ENCODE measurements at places on chromosomes 4 and X.
A peak's percentile ranks its signal among the peaks of the same experiment; 100 is the strongest.

DNA sequence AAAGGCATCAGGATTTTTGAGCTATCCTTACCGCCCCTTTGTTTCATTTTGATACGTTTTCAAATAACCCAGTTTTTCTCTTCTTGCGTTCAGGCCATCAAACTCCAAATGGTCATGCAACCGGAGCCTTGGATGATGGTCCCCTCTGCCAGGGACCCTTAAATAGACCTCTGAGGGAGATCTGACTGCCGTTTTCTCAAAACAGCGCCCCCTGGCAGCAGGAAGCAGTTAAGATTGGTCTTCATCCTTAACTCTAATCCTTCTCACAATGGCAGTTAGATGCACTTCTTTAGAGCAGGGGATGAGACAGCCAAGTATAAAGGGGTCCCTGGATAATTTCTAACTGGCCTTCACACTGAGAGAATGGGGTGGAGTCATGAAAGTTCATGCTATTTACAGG is 525.0 kb upstream of the SPANXN1 start:
- DNase-seq = no peak

- no peak for DNase-seq
These were observed 170.4 kb upstream of the HS3ST1 start for GRCh38 chr4:11599064-11599463.

DNA sequence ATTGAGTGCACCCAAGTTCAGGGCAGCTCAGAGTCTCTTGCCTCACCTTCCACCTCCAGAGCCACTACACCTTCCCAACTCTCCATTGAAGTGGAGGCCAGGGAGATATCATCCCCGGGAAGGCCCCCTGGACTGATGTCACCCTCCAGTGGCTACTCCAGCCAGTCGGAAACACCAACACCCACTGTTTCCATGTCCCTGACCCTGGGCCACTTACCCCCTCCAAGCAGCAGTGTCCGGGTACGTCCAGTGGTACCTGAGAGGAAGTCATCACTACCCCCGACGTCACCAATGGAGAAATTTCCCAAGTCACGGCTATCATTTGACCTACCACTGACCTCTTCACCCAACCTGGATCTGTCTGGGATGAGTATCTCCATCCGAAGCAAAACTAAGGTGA is 7.8 kb upstream of the RTL5 start:
- DNase-seq = no peak

GRCh38 chrX:99301990-99302389 is 1108.1 kb downstream of the PCDH19 start:
- no peak for DNase-seq

DNA sequence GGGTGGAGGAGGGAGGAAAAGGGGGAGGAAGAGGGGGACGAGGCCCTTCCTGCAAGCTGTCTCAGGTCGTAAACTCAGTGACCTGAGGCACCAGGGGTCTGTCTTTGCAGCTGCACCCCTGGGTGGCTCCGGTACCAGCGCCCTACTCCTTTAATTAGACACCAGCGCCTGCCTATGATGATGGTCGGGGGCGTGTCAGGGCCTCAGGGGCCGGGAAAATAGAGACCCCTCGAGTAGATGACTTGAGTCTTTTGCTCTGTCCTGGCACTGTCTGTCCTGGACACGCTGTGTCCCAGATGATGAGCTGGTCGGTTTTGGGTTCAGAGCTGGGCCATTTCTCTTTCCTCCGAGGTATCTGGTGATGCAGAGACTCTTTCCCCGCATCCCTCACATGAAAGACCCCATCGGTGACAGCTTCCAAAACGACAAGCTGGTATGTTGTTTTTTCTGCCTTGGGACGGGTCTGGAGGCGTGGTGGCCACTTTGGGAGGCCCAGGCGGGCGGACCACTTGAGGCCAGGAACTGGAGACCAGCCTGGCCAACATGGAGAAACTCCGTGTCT is 11.2 kb downstream of the SLC25A6 start:
- DNase-seq = no peak

- DNase-seq = no peak
These were observed 531.0 kb downstream of the SMARCA1 start for GRCh38 chrX:128992107-128992971.

DNA sequence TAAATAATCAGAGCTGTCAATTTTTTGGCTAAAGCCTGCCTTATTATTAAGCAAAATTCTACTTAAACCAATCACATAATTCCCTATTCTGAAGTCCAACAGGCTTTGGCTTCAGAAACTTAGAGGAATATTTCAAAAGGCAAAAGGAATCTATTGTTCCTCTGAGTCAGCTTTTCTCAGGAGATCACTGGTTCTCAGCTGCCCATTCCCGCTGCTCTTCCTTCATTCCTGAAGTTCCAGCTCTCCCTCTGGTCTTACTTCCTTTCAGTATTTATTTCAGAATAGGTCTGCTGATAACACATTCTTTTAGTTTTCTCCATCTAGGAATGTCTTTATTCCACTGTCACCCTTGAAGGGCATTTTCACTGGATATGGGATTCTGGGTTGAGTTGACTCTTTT is 133.7 kb downstream of the SOWAHB start:
- peak; percentile 76 for DNase-seq

DNA sequence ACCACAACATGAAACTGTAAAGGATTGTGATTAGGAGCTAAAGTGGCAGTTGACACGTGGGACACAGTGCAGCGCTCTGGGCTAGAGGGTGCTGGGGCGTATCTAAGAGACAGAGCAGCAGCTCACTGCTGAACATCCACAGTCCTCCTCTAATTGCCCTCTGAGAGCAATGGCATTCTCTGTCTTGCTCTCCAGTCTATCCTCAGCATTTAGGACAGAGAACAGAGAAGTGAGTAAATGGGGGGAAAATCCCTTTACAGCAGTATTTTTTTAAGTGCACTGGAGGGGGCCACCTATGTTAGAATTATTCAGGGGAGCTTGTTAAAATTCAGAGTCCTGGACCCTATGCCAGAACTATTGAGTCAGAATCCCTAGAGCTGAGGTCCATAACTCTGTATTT is 4.2 kb upstream of the TMEM154 start:
- no peak for DNase-seq

DNA sequence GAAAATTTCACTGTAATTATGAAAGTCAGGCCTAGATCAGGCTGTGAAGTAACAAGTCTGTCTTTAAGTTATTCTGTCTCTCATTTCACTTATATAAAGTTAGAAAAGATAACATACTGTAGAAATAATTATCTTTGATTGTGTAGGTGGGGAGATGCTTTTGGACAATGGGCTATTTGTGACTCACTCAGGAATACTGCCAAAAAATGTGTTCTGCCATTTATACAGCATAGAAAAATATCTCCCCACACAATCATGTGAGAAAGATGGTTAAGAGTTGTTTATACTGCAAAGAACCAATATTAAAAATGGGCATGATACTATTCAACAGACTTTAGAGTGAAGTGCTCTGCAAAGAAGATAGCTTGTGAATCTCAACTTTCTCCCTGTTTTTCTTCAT is 95.0 kb upstream of the GABRA2 start:
- no peak for DNase-seq

- no peak for DNase-seq
These were observed 163.3 kb upstream of the USP38 start for GRCh38 chr4:143021384-143021783.

- no peak for DNase-seq
These were observed at the start of gene SOWAHB for GRCh38 chr4:76897536-76898384. TSS of gene SOWAHB (minus strand) at chr4:76898144. CDS start at chr4:76897849, 295 bp downstream.

DNA sequence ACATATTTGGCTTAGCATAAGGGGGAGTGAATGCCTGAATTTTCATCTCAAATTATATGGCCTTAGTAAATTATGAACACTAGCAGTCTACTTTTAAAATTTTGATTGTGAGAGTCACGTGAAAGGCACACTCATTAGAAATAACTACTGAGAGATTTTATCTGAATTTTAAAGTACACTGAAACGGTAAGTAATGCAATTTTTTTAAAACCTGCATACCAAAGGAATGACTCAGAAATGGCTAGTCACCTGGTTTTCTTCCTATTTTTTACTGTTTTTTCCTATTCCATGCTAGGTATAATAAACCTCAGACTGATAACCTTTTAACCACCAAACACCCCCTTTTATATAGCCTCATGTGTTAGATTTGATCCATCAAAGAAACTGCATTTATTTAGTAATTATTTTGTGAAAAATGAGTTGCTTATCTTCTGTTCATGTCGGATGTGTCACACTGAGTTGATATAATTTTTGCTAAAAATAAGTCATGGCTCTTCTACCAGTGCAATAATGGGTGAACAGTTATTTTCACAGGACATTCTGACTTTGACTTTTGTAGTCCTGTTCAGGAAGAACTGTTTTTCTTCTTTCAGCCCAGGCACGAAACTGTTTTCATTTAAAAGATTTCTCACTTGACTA is 40.4 kb downstream of the CPEB2 start:
- DNase-seq = no peak

GRCh38 chr4:125322366-125322730 is 7.6 kb downstream of the FAT4 start:
- DNase-seq = no peak

DNA sequence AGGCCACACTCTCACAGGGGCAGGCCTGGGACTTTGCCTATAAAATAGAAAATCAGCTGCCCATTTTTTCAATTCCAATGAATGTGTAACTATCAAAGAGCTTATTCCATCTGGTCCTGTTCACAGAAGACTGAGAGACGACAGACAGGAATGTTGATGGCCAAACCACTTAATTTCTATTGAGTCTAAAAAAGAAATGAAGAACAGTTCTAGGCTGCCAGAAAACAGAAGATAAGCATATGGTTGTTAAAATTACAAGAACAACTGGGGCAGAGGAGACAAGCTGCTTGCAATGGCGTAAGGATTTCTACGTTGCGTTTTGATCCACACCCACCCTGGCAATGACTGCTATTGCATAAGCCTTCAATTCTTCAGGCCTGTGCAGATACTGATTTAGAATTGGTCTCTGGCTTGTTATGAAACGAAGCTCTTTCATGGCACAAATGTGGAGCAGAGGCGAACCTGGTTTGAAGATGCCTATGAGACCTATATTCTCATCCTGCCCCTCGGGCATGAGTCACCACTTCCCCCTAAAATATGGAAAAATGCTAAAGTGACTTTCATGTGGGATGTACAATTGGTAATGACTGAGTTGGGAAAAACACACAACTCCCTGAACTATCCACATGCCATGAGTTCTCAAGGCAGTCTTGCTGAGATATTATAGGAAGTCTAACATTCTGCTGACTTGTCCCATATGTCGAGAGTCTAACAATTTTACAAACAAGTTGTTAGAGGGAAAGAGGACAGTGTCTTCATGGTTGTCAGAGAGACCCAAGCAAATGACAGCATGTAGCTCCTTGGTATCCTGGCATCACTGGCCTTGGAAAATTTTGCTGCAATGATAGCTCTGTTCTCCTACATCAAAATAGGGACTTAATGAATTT is 37.9 kb upstream of the SORBS2 start:
- DNase-seq = peak; percentile 76

DNA sequence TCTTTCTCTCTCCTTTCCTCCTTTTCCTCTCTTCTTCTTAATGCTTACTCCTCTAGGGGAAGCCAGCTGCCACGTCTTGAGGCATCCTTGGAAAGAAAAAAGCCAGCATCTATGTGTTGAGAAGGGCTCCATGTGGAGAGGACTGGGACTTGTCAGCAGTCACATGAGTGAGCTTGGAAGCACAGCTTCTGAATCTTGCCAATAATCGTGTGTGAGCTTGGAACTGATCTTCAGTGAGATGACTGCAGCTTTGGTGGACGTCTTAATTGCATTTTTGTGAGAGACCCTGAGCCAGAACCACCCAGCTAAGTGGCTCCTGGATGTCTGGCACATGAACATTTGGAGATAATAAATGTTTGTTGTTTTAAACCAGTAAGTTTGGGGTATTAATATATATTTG is 371.7 kb downstream of the SLITRK2 start:
- no peak for DNase-seq

DNA sequence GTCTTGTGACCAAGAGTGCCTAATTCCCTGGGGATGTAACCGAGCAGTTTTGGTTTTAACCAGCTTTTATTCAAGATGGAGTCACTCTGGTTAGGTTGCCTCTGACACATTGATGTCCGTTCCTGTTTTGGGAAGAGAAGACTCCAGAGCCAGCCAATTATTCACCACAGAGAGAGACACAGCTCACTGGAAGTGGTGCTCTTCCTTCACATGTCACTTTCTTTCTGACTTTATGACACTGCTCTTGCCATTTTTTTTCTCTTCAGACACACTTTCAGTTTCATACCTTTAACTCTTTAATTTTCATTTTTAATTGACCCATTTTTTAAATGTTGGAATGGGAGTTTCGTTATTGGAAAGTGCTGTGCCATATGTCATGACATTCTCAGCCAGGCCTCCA is 418.4 kb upstream of the FSTL5 start:
- DNase-seq = no peak

GRCh38 chrX:22345884-22346283 is 73.2 kb downstream of the CBLL2 start:
- DNase-seq = no peak

- DNase-seq = peak; percentile 52
These were observed 42.4 kb upstream of the GAB1 start for GRCh38 chr4:143294310-143294709.

DNA sequence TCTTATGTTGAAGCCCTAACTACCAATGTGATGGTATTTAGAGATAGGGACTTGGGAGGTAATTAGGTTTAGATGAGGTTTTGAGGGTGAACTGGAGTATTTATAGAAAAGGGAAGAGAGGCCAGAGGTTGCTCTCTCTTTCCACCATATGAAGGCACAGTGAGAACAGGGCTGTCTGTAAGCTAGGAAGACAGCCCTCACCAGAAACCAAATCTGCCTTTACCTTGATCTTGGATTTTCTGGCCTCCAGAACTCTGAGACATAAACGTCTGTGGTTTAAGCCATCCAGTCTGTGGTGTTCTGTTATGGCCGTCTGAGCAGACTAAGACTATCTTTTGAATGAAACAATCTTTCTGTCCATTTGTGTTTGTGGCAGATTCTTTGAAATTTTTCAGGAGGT is 223.7 kb downstream of the PDHA2 start:
- DNase-seq = no peak

DNA sequence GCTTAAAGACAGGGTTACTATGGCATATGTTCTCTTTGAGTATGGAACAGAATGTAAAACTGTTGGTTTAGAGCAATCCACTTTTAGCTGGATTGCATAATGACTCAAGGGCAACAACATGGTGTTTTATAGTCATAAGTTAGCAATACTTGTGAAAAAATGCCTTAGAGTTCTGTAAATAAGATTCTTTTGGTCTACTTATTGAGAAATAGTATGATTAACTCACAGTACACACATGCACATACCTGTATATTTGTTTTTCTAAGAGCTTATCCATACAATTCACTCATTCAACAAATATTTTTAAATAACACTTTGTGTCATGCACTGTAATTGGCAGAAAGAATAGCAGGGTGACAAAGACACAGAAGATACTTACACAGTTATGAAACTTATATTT is 1415.5 kb downstream of the PCDH7 start:
- peak; percentile 11 for DNase-seq

DNA sequence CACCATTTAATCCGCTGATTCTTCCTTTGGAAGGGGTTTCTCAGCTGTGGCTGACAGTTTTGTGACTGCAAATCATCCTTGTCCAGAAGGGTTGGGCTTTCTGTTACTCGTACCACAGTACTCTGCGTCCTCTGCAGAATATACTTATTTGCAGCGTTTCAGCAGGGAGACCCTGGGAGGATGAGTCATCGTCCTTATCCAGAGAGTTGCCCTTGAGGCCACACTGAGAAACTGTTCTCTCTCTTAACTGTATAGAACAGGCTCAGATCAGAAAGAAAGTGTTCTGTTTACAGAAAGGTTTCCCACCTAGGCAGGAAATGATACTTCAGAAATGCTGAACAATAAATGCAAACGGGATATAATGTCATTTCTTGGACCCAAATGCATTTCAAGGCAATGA is 47.8 kb upstream of the DDX53 start:
- DNase-seq = peak; percentile 22

- DNase-seq = peak; percentile 88
These were observed 21.0 kb downstream of the MSN start for GRCh38 chrX:65688403-65688871.
